ENCODE measurements at places on chromosomes 13 and 19.

- DNase-seq = no peak
Measured at GRCh38 chr13:29136341-29136740, 316.2 kb downstream of the MTUS2 start.

GRCh38 chr13:112685896-112686295, 3.9 kb upstream of the ATP11A start:
- DNase-seq = no peak

GRCh38 chr19:28554321-28555091, 658.4 kb downstream of the UQCRFS1 start:
- no peak for DNase-seq

DNA sequence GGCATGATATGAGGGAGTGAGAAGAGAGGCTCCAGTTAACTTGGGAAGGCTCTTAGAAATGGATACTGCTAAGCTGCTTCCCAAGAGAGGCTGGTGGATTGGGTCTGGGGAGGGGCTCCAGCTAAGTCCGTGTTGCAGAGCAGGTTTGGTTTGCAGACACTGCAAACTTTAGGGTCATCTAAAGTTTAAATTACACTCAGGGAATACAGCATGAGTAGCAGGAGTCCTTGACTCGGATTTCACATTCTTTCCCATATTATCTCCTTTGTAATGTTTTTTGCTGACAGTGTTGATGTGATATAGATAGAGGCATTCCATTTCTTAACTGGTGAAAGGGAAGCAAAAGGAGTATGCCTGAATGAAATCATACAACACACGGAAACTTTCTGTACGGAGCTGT, 31.9 kb downstream of the SGCG start:
- no peak for DNase-seq

GRCh38 chr19:538641-539428, 5.0 kb upstream of the GZMM start:
- DNase-seq = no peak

DNA sequence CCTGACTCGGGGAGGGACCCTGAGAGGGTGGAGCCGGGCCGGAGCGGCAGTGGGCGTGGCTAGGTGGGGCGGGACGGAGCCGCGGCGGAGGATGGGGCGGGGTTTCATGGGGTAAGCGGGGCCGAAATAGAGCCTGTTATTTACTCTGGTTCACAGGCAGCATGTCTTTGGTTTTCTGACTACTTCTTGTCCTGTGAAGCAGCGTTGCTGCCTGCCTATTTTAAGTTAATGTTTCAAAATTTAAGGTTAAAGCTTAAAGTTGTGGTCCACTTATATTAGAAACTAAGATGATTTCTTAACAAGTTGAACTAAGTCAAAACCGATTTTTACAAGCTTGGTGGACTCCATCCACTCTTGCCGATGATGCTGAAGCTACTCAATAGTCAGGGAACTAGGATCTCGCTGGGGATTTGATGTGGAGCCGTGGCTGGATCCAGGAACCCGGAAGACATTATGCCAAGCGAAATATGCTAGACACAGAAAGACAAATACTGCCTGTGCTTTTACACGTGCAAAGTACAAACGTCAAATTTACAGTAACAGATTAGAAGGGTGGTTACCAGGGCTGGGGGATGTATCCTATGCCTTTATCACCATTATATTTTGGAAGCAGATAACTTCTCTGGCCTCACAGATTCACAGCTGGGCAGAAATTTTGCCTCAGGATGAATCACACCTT, 433 bp upstream of the ZNF616 start:
- DNase-seq = no peak

GRCh38 chr13:95698047-95698749, 21.3 kb downstream of the DNAJC3 start:
- DNase-seq = no peak

DNA sequence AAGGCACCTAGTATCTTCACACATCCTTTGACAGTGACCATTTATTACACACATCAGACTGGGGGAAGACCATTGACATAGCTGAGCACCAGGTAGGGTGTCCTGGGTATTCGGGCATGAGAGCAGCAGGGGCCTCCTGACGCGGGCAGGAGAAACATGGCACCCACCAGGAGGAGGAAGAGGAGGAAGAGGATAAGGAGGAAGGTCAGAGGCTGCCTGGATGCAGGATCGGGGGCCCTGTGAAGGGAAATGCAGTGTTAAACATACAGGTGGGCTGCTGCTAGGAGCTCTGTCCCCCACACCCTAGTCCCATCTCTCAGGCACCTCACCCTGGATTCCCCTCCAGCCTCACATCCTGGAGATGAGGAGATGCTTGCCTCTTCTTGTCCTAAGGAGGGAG, 5.3 kb downstream of the SYNE4 start:
- no peak for DNase-seq

GRCh38 chr13:19981685-19982238, 23.2 kb downstream of the ZMYM2 start:
- no peak for DNase-seq

- no peak for DNase-seq
Measured at GRCh38 chr13:98879957-98880356, 97.9 kb downstream of the DOCK9 start.

DNA sequence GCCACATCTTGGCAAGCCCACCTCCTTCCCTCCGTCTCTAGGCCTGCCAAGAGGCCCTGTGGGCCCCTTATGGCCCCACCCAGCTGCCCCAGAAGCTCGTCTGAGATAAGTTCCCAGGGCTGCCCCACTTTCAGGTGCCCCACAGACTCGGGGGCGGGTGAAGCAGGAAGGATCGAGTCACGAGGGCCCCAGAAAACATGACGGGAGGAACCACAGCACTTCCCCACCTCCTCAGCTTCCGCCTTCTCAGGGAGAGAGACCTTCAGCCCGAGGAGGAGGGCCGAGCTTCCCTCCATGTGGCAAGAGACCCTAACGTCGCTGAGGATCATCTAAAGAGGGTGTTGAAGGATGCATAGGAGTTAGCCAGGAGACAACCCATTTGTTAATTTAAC, 4.5 kb upstream of the IL12RB1 start:
- no peak for DNase-seq

DNA sequence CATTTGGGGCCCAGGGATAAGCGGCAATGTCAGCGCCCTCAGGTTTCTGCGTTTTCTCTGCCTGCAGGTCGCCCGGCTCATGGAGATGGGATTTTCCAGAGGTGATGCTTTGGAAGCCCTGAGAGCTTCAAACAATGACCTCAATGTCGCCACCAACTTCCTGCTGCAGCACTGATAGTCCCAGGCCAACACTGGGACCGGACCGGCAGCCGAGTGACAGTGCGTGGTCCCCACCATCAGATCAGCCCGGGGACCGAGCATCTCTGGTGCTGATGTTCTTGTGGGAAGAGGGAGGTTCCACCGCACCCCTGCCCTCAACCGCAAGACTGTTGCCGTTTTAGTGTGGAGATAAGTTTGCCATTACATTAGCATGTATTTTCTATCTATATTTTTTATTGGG, 78.0 kb upstream of the GPR183 start:
- DNase-seq = no peak

DNA sequence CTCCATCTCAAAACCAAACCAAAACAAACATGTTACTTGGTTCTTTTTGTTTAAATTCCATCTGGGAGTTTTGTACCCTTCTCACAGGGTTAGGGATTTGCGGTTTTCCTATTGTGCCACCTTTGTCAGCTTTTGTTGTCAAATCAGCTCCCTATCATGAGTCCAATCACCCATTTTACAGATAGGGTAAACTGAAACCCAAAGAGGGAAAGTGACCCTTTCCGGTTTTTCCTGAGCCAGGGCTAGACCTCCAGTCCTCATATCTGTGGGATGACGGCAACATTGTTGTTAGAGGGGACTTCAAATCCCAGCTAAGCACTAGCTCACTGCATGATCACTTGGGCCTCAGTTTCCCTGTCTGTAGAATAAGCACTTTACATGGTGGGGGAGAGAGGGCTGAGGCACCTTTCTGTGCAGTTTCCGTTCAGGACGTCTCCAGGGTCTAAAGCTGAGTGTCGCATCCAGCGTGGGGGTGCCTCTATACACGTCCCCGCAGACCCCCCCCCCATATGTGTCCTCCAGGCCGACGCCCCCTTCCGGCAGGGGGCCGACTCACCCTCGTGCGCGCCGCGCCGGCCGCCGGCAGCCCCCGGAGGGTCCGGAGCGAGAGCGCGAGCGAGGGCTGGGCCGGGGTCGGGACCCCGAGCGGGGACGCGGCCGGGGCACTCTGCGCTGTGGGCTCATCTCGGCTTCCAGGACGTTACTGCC, 3.9 kb downstream of the CCDC194 start:
- no peak for DNase-seq

GRCh38 chr13:32428581-32429432, 877 bp upstream of the N4BP2L1 start:
- no peak for DNase-seq

DNA sequence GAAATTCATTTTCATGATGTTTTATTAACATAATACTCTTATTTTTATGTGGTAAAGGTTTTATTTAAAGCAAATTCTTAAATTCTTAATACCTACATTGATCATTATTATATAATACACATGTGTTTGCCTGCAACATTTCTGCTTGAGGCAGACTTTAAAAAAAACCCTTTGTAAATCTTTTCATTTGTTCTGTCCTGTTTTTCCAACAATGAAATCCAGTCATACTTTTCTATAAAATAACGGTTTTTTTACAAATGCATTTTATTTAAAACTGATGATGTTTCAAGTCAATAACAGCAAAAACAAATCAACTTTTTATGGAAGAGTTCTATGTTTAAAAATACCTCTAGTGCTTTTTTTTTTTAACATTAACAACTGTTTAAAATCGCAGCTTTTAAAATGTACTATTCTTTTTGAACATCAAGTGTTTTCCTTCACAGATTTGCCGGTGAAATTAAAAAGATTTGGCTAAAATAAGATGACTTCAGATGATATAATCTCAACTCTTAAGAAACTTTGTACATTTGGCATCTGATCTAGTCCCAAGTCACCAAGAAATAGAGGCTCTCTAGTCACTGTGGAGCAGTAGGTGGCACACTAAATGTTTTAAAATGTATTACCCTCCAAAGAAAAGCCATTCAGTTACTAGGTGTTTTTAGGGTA, 5.1 kb downstream of the POU4F1 start:
- DNase-seq = no peak

DNA sequence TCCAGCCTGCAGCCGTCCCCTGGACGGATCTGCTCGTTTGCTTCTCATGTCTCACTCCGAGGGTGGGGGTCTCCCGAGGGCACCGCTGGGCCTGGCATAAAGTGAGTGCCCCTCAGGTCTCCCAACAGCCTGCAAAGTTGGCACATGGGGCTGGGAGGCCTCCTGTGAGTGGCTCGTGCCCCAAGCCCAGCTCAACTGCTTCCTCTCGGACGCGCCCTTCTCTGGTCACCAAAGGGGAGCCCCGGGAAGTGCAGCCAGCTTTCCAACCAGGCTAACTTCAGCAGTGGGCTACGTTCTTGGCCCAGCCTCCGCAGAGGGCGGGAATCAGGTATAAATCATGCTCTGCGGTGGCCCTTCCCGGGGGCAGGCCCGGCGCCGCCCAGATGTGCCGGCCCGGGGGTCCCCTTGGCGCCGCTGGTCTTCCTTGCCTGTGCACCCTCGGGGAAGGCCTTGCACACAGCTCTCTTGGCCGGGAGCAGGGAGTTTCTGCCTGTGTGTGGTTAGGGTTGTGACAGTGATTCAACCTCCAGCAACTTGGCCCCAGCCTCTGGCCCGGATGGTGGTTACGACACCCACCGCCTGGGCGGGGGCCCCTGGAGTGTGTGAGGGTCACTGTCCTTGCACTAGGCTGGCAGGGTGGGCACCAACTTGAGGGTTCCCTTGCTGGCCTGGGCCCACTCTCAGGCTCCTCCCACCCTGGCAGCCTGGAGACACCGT, 20.7 kb downstream of the CEBPG start:
- DNase-seq = no peak
